ENCODE measurements at places on chromosomes 11 and 22.

DNA sequence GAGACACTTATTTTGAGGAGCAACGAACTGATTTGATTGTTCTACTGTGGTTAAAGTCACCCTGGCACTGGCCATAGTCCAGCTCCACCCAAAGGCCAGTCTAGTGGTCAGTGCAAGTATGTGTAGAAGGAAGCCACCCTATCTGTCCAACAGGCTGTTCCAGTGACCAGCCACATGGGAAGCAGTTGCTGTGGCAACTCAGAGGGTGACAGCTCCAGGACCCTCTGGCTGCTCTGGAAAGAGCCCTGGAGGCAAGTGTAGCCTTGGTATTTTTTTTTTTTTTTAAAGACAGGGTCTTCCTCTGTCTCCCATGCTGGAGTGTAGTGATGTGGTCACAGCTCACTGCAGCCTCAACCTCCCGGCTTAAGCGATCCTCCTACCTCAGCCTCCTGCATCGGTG, 27.8 kb downstream of the LMO1 start:
- H3K27me3 ChIP-seq = no peaks in the 10 kb centered on the region
- no peak for DNase-seq
- no peaks in the 10 kb centered on the region for H3K4me1 ChIP-seq
- no peak overlapping the region for H3K27ac ChIP-seq
- no peaks in the 10 kb centered on the region for H3K36me3 ChIP-seq

- no peak for DNase-seq
- no peaks in the 10 kb centered on the region for H3K27me3 ChIP-seq
- no peaks in the 10 kb centered on the region for H3K36me3 ChIP-seq
- no peaks in the 10 kb centered on the region for H3K4me1 ChIP-seq
- no peak overlapping the region for H3K27ac ChIP-seq
- H3K4me3 ChIP-seq = no peak overlapping the region
Observed at GRCh38 chr22:46483353-46483752, 54.1 kb downstream of the CELSR1 start.

GRCh38 chr11:76380159-76380976, 564 bp downstream of the THAP12 start:
- H3K27ac ChIP-seq = peak overlapping the region; percentile 53
- H3K27me3 ChIP-seq = no peaks in the 10 kb centered on the region
- no peak for DNase-seq
- peaks cover 11% of the 10 kb centered on the region for H3K4me1 ChIP-seq
- peak overlapping the region; percentile 59 for H3K4me3 ChIP-seq

- no peak for DNase-seq
- peak overlapping the region; percentile 60 for H3K4me3 ChIP-seq
- H3K27me3 ChIP-seq = no peaks in the 10 kb centered on the region
Observed at GRCh38 chr22:45503816-45504372, 1.2 kb downstream of the FBLN1 start.

DNA sequence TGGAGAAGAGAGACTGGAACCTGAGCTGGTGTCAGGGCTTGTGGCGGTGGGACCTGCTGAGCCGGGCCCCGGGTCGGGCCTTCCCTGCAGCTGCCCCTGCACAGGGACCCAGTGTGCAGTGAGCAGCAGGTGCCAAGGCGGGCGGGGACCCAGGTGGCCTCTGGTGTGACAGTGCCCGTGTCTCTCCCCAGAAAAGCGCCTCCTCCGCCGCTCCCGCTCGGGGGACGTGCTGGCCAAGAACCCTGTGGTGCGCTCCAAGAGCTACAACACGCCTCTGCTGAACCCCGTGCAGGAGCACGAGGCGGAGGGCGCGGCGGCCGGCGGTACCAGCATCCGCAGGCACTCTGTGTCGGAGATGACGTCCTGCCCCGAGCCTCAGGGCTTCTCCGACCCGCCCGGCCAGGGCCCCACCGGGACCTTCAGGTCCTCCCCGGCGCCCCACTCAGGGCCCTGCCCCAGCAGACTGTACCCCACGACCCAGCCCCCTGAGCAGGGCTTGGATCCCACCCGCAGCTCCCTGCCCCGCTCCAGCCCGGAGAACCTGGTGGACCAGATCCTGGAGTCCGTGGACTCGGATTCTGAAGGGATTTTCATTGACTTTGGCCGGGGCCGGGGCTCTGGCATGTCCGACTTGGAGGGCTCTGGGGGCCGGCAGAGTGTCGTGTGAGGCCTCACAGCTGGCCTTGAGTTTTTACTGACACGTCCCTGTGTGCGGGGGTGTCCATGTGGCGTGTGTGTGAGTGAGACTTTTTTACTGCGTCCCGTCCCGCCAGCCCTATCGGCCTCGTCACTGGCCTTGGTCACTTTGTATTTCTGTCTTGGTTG, 15.6 kb upstream of the ARHGAP8 start:
- no peaks in the 10 kb centered on the region for H3K27me3 ChIP-seq
- H3K27ac ChIP-seq = no peak overlapping the region
- no peaks in the 10 kb centered on the region for H3K36me3 ChIP-seq
- no peaks in the 10 kb centered on the region for H3K4me1 ChIP-seq
- no peak overlapping the region for H3K4me3 ChIP-seq
